ENCODE measurements at places on chromosomes 7 and 10. TPM values are rescaled to one million over a fixed set of nuclear protein-coding genes. Genes with fewer than 3 reads are reported as not detected.

DNA sequence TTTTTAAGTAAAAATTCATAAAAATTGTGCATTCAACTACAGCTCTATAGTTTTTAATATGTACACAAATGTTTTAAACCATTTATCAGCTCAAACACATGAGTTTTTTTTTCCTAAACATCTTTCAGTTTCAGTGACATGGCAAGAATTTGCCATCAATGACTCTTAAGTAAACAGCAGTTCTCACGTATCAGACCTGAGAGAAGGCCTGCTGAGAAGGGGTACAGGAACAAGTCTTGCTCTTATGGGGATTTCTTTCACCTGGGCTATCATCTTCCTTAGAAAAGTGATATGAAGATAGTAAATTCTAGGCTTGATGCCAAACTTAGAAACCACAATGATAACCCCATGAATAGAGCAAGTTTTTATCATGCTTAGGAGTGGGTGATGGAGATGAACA, 467.8 kb downstream of the ARL4A start:
- no peak for DNase-seq

GRCh38 chr10:80542053-80542452, 4.4 kb downstream of the SH2D4B start:
- no peak for DNase-seq

GRCh38 chr7:95104739-95105138, 197.3 kb downstream of the PPP1R9A start:
- no peak for DNase-seq

DNA sequence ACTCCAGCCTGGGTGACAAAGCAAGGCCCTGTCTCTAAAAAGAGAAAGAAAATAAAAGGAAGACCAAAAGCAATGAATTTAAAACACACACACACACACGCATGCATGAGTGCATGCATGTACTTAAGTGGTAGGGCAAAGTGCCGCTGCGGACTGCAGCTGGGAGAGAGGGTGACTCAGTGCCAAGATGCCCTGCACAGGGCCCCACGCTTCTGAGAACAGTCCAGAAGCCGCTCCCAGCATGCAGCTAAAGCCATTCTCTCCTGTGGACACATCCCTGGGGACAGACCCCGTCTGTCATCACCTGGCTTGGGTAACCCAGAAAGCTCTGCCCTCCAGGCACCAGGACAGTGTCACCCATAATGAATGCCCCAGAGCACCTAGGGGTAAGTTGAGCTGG, 61.0 kb upstream of the MYL10 start:
- DNase-seq = no peak

DNA sequence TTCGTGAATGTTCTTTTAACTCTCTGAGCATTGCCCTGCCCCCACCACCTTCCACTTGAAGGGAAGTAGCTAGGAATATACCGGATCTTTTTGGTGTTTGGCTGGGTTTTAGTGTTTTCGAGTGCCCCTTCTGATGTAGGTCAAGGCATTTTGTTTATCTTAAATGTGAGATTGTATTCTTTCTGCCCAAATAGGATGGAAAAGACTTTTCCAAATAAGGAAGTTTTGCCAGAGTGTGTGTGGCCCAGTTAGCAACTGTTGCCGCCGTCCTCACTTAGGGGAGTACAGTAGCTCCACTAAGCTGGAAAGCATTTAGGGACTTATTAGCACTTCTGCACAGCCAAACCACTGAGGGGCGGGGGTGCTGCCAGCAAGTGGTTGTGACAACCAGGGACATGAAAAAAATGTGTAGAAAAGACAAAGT, 29.8 kb upstream of the VCL start:
- DNase-seq = no peak

DNA sequence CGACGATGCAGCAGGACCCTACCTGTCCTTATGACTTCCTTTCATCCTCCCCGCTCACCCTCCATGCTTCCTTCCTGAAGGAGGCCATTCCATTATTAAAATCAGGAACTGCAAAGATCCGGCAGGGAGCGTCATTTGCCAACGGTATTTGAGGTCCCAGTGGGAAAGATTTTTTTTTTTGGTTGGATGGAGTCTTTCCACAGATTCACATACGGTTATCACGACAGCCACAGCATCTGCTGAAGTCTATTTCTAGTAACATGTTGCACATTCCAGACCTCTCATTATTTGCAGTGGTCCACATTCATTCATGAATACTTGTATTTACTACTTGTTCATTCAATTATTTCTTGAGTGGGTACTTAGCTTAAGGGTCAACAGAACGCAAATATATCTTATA, 94.7 kb upstream of the LYZL2 start:
- DNase-seq = no peak

GRCh38 chr10:37643187-37643586, 214.2 kb downstream of the ZNF248 start:
- no peak for DNase-seq

DNA sequence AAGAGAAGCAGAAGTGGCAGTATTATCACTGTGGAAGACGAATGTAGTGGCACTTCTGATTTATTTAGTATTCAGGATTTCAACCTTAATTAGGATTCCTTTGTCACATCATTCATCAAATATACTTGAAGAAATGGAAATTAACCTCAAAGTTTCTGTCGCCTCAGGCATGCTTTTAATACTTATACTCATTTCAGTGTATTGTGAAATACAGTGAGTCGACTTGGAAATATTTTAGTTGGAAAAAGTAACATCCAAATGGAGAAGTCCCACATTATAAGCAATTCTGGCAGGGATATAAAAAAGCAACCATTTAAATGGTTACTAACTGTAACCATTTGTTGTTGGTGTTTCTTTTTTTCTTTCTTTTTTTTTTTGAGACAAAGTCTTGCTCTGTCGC, 648.8 kb downstream of the ARL4A start:
- no peak for DNase-seq

GRCh38 chr10:70743430-70743788, 41.8 kb downstream of the TBATA start:
- no peak for DNase-seq

GRCh38 chr10:104127411-104127810, 5.4 kb downstream of the SFR1 start:
- no peak for DNase-seq

DNA sequence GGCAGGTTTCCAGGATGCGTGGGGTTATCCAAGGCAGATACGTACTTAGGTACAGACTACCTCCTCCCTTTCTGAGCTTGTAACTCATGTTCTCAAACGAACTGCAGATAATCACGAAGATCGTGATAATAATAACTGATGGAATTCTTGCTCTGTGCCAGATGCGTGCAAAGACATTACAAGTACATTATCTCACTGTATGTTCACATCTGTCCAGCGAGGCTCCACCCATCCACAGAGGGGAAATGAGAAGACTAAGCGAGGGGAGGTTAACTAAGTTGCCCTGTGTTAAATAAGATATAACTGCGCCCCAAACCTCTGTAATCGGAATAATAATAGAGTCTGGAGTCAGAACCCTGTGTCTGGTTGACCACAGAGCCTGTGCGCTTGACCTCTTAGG, 1.9 kb downstream of the GALNT17 start:
- DNase-seq = no peak

DNA sequence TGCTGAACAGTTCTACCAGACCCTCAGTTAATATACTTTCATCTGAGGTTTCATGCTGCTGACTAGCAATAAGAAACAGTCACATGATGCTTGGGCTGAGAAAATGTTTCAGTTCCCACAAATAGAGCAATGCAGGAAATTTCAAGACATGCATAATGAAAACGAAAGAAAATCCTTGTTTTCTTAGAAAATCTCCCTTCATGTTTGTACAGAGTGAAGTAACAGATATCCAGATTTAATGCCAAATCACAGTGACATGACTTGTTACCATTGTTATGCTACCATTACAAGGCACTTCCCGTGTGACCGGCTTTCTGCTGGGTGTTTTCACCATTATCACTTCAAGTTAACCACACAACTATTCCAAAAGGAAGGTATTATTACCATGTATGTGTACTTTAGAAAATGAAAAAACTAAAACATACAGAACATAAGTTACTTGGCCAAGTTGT, 121.7 kb downstream of the DOCK4 start:
- no peak for DNase-seq

DNA sequence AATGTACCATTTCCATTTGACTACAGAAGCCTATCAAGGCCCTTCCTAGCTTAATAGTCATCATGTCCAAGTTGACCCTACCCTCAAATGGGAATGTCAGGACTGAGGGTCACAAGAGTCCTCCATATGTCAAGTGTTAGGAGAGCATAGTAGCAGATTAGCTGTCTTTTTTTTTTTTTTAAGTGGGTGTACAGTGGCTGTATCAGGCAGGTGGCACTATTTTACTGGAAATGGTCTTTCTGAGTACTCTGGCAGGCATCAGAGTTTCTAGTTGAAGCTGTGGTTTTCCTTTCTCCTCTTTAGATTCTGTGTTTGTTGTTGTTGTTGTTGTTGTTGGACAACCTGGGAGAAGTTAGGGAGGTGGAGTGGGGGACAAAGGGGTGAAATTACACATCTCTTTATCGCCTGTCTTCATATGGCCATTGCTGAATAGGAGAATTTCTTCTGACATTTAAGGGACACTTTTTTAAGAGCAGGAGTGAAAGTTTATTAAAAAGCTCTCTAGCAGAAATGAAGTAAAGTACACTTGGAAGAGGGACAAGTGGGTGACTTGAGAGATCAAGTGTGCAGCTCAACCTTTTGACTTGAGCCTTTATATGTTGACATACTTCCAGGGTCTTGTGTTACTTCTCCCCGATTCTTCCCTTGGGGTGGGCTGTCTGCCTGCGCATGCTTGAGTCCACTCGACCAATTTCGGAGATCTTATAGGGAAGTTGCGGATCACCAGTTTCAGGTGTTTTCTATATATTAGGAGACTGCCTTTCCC, 104.1 kb upstream of the FOXP2 start:
- no peak for DNase-seq

GRCh38 chr7:32164341-32164996, 94.3 kb upstream of the PDE1C start:
- no peak for DNase-seq

- DNase-seq = no peak
These were observed 347.8 kb upstream of the NFE2L3 start for GRCh38 chr7:25804154-25804553.

DNA sequence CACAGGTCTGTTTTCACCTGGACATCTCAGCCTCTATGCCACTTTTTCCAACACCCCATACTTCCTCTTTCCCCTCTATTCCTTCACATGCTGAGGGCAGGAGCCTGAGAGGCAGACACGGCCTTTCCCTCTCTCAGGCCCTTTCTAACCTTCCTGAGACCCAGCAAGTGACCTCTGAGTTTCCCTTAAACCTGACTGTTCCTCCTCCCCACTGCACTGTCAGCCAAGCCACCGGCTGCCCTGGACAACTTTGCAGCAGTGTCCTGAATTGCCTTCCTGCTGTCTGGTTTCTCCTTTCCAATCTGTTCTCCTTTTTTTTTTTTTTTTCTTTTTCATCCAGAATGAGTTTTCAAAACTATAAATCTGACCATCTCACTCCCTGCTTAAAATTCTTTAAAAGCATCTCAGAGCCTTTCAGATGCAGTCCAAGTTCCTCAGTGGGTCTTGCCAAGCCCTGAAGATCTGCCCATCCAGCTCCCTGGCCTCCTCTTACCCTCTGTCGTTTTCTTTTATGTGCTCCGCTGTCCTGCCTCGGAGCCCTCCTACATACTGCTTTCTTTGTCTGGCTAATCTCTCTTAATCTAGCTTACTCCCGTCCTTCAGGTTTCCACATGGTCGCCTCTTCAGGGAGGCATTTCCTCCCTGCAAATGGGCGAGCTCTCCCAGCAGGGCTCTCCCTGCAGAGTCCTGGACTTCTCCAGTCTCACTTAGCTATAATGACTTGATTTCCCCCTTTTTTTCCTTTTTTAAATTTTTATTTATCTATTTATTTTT, 30.5 kb downstream of the SLC13A4 start:
- no peak for DNase-seq

DNA sequence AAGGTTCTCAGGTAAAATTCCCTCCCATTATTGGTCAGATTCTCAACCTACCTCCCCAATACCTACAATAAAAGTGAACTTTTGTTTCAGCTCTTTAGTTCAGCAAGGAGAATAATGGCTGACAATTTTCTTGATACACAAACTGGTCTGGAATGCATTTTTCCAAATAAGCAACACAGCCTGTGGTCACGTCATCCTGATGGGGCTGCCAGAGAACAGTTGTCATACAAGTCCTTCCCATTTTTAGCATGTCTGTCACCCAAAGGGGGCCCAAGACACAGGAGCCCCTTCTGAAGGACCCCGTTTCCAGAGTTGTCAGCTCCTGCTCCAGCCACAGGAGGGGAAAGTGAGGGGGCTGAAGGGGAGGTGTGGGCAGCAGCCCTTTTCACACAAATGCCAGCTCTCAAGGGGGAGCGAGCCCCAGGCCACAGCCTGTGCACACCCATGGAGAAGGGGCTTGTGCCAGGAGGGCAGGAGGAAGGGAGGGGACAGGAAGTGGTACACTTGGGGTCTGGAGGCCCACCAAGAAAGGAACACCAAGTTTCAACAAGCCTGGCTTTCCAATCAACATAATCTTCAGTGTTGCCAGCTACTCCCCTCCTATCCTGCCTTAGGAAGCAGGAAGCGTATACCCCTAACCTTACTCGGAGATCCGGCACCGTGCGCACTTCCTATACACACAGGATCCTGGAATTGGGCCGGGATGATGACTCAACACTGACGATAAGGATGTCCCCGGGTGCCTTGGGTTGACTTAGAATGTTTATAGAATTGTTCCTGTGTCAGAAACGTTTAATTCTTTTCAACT, 43.4 kb upstream of the PDLIM1 start:
- DNase-seq = peak; percentile 36

- DNase-seq = no peak
These were observed 297.2 kb downstream of the C7orf25 start for GRCh38 chr7:42614636-42615035.

DNA sequence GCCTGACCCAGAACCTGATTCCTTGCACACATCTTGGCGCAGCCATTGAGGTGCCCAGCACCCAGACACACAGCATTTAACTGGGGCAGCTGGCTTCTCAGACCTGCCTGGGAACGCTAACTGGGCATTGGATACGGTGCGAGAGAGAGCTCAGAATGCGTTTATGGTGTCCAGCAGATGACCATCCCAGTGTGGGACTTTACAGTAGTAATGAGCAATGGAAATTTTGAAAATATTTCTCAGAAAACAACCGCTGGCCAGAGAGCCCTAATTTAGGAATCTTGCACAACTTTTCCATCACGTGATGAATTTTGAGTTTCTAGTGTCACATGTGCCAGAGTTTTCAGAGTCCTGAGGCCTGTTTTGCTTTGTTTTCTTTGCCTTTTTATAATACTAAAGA, 78.2 kb upstream of the SEC61G start:
- no peak for DNase-seq

Gene MOGAT3
- total RNA-seq = not detected

Gene PPP1R3A
- not detected for total RNA-seq

Gene ADAM22
- 4.2 TPM for total RNA-seq

Gene PNLIPRP2
- total RNA-seq = not detected

Gene HECW1
- 0.32 TPM for total RNA-seq

Gene PDGFA
- total RNA-seq = 7.0 TPM

Gene SAMD8
- total RNA-seq = 47.4 TPM

Gene ACTA2
- 156 TPM for total RNA-seq

Gene STEAP4
- 163 TPM for total RNA-seq

Gene CHPF2
- 39.3 TPM for total RNA-seq

Gene TUBB8
- not detected for total RNA-seq

Gene NPTX2
- total RNA-seq = 11.3 TPM

Gene KIN
- 8.7 TPM for total RNA-seq

Gene MSMB
- total RNA-seq = not detected

Gene PTPN20
- total RNA-seq = not detected

Gene ZNF680
- total RNA-seq = 16.4 TPM

Gene OR9A2
- total RNA-seq = not detected

Gene DMTF1
- total RNA-seq = 67.3 TPM

Gene ZNF746
- 30.4 TPM for total RNA-seq

All from omental fat pad (tissue), 4 donors.